Motor neuron (in vitro differentiated cells): ENCODE measurements at places on chromosomes 12 and 14.

- ATAC-seq, result no peak
Measured at GRCh38 chr12:15700595-15700994, 88.6 kb downstream of the EPS8 start.

DNA sequence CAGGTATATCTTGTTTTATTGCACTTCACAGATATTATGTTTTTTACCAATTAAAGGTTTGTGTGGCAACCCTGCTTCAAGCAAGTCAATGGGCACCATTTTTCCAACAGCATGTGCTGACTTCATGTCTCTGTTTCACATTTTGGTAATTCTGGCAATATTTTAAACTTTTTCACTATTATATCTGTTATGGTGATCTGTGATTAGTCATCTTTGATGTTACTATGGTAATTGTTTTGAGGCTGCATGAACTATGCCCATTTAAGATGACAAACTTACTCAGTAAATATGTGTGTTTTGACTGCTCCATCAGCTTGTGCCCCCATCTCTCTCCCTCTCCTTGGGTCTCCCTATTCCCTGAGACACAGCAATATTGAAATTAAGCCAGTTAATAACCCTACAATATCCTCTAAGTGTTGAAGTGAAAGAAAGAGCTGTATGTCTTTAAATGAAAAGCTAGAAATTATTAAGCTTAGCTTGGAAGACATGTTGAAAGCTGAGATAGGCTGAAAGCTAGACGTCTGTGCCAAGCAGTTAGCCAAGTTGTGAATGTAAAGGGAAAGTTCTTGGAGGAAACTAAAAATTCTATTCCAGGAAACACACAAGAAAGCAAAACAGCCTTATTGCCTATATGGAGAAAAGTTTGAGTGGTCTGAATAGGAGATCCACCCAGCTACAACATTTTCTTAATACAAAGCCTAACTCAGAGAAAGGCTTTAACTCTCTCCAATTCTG is 365.1 kb downstream of the ATP23 start:
- ATAC-seq, result no peak

DNA sequence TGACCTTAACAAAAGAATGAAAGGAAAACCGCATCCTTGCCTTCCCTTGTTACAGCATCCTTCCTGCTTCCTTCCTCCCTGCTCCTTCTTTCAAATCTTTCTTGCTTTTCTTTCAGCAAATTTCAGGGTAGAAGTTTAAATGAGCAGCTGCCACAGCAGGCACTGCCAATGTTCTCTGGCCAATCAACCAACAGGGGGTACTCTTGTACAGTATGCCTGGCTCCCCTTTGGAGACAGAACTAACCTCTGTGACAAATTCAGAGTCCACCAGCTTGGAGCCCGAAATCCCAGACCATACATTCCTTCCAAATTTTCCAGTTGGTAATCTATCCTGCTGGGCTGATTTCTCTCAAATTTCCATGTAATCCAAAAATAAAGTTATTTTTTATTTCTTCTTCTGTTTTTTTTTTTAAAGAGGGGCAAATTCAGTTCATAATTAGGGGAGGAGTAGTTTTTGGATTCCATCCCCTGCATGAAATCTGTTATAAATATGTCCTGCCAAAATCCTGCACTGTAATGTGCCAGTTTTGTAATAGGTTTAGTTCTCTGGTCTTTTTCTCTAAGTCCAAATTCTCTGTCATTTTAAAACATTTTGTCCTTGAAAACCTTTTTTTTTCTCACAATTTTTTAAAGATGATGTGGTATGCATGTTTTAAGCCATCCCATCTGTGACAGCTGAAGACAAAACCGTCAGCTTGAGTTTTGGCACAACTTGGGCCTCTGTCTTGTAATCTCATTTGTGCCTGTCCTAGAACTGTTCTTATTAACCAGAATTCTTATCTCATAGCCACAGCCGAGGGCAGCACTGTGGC is 610.0 kb upstream of the LMO3 start:
- ATAC-seq, result no peak

DNA sequence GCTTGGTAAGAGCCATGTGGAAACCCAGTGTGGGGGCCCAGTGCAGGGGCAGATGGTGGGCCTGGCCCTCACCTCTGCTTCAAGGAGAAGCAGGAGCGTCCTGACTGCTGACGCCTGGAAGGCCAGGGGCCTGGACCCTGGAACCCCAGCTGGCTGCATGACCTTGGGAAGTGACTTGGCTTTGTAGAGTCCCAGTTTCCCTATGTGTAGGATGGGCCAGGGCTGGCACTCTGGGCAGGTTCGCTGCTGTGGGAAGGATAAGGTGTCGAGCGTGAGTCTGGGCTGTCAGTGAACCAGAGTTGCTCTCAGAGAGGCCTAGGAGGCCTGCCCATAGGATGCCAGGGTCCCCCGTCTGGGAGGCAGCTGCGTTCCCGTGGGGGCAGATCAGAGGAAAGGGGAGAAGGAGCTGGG is 43.2 kb downstream of the TRAFD1 start:
- no peak for ATAC-seq

DNA sequence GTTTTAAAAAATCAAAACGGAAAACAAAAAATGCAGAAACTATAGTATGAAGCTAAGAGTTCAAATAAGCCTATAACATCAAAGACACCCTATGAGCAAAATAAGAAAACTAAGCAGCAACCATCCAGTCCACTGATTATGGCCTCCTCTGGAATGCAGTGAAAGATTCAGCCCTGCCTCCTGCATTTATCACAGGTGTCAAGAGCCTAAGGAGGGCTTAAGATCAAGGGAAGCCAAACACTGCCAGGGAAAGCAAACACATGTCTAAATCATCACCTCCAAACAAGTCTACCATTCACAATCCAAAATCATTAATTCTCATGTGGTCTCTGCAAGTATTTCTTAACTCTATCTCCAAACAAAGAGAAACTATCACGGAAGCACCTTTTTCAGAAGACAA is 28.4 kb downstream of the SARNP start:
- ATAC-seq, result no peak

GRCh38 chr14:94655169-94655710 is 43.0 kb downstream of the SERPINA3 start:
- no peak for ATAC-seq

- no peak for ATAC-seq
Measured at GRCh38 chr12:71449373-71450070, 9.9 kb downstream of the LGR5 start.

- no peak for ATAC-seq
Measured at GRCh38 chr12:16685107-16685506, 79.1 kb upstream of the LMO3 start.

DNA sequence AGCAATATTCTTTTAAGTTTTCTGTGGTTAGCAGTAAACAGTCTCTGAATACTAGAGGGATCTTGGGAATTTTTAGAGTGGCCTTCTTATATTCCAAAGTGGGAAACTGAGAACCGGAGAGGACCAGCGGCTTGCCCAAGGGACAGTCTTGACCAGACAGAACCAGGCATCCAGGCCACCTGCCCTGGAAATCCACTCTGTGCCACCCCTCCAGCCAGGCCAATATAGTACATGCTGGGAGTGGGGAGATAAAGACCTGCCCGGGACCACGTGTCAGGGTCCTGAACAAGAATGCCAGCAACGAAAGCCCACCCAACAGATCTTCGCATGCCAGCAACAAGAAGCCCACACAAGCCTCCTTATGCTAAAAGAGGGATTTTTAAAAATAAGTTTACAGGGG is 49.4 kb upstream of the RIN3 start:
- no peak for ATAC-seq

- ATAC-seq, result no peak
Measured at GRCh38 chr14:80260645-80261044, 49.3 kb upstream of the DIO2 start.
